Central memory CD4-positive, alpha-beta T cell (primary cell): ENCODE measurements at places on chromosomes 5 and 9.

- peak; percentile 18 for DNase-seq
These were observed 198.8 kb downstream of the AUH start for GRCh38 chr9:91162784-91163443.

GRCh38 chr5:176391999-176392398, 3.4 kb downstream of the HIGD2A start:
- DNase-seq, result no peak

DNA sequence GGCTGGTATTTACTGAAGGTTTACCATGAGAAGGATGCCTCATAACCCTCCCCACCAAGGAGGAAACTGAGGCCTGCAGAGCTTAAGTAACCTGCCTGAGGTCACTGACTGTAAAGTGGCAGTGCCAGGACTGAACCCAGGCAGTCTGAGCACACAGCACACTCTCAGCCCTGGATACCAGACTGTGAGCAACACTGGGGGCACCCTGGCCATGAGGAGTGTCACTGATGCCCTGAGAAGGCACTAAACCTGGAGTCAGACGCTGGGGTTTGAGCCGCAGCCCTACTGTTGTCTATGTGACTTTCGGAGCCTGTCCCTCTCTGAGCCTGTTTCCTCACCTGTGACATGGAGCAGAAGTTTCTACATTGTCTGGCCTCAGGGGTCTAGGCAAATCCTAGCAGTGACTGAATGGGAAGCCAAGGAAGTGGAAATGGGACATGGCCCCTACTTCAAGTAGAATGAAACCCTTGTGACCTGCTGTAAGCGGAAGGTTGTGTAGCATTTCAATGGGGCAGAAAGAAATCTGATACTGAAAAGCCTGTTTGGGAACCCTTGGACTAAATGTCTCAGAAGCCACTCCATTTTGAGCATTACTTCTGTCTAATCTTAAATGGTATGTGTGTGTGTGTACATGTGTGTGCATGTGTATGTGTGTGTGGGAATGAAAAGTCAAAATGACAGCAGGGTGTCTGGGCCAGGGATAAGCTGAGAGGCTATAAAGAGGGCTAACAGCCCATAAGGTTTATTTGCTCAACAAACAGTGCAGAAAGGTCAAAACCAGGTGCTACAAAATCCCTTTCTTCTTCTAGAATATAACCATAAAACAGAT, 36.0 kb downstream of the B4GALT1 start:
- DNase-seq, result no peak

DNA sequence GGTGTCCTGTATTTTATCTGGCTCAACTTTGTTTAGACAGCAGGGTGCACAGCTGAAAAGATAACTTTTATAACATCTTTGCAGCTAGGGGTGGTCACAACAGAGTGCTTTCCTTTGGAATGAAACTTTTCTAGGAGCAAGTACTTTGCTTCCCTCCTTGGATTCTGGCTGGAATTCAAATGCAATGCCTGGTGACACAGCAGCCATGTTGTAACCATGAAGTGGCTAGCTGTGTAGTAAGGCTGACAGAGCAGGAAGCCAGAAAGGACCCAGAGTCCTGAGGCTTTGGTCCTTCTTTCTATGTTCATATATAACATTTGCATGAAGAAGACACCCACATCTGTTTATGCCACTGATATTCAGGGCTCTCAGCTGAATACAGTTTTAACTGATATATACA, 48.1 kb downstream of the TENT4A start:
- DNase-seq, result no peak

DNA sequence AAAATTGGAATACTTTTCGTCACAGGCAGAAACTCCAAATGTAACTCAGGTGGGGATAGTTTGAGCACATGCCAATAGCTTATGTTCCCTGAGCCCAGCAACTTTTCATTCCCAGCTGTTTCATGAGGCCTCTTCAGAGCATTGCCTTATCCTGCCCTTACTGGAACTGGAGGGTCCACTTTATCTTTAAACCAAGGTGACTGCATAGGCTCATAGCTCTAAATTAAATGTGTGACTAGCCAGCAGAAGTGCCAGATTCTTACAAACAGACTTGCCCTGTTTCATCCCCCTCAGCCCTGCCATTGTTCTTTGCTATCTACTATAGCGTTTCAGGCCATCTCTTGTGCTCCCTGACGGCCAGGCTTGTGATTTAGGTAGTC, 8.1 kb upstream of the LCP2 start:
- no peak for DNase-seq

- DNase-seq, result no peak
These were observed 435.7 kb downstream of the PLK2 start for GRCh38 chr5:58024151-58024550.

GRCh38 chr5:43042176-43042625, 2.1 kb upstream of the ANXA2R start:
- DNase-seq, result peak; percentile 90

DNA sequence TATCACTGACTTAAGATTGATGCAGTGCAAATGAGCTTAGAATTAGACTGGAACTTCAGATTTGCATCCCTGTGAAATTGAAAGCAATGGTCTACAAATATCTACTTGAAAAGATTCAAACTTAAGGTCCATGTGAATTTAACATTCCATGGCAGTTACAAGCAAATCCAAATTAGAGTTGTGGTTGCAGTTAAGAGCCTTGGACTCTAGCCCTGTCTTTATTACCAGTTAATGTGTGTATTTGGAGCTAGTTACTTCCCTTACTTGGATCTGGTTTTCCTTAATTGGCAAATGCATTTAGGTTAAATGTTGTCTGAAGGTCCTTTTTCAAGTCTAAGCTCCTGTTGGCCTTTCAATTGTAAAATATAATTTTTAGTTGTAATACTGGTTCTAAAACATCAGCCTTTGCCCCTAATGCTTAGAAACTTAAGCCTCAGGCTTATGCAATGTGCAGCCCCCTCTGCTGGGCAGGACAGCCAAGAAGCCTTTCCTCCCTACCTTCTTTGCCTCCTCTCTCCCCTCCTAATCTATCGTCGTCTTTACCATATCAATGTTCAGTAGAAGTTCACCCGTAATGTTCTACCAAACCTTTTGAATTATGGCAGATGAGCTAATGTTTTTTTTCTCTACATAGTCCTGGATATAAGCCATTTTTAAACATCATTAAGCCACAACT, 59.5 kb downstream of the ERMP1 start:
- DNase-seq, result no peak

DNA sequence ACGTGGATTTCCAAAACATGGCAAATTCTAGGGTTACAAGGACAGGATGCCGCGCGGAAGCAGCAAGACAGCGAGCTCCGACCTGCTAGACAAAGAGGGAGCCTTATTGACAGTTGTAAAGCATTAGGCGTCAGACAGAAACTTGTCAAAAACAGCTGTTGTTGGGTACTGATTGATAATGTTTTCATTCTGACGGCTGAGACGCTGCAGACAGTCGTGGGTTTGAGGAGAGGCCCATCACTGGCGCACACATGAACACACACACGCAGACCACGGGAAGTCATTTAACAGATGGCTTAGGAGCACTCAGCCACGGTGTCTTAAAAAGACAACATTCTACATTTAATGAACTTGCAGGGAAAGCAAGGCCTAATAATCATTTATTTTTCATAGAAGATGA, 324.0 kb downstream of the NDUFS4 start:
- DNase-seq, result no peak

GRCh38 chr9:13707612-13708576, 428.4 kb upstream of the MPDZ start:
- DNase-seq, result no peak

DNA sequence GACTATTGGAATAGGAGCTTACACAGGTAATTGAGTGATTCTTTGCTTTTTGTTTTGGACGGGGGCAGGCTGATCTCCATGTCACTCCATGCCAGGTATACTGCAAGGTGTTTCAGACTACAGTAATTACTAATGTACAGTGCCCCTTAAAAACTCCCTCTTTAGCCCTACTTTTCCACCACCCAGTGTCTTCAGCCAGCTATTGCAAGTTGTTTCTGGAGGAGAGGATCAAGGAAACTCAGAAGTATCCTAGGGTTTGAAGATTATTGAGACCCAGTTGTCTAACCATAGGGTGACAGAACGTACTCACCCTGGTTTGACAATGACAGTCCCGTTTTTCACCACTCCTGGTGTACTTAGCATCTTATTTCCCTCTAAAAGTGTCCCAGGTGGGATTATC, 13.4 kb downstream of the CFAP95 start:
- no peak for DNase-seq

DNA sequence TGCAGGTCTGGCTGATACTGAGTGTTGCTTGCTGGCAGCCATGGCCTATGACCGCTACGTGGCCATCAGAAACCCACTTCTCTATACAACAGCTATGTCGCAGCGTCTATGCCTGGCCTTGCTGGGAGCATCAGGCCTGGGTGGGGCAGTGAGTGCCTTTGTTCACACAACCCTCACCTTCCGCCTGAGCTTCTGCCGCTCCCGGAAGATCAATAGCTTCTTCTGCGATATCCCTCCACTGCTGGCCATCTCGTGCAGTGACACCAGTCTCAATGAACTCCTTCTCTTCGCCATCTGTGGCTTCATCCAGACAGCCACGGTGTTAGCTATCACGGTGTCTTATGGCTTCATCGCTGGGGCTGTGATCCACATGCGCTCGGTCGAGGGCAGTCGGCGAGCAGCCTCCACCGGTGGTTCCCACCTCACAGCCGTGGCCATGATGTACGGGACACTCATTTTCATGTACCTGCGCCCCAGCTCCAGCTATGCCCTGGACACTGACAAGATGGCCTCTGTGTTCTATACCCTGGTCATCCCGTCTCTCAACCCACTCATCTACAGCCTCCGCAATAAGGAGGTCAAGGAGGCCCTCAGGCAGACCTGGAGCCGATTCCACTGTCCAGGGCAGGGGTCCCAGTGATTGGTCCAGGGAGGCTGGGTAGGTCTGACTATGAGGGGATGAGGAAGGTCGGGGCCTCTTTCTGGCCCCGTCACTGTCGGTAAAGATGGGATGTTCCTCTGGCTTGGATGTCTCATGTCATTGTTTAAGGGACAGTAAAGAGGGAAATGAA, 718 bp downstream of the OR5C1 start:
- DNase-seq, result no peak

DNA sequence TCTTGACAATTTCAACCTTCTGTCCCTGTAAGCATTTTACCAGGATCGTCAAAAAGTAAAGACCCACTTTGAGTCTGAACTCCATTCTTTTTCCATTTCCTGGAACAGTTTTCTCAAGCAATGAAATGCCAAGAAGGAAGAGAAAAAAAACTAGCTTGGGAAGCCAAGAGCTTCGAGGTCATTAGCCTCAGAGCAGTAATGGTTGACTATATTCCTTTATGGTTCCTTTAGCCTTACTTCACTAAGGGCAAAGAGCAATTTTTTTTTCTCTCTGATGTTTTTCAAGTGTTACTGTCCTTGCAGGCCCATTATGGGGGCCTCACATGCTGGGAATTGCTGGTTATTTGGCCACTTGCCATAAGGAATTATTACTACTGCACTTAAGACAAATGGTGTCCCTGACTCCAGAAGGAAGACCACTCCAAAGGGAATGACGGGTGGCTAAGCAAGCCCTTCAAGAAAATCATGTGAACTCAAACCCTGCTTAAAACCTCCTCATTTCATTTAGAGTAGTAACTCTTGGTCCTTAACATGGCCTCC, 37.1 kb downstream of the BNC2 start:
- DNase-seq, result no peak

DNA sequence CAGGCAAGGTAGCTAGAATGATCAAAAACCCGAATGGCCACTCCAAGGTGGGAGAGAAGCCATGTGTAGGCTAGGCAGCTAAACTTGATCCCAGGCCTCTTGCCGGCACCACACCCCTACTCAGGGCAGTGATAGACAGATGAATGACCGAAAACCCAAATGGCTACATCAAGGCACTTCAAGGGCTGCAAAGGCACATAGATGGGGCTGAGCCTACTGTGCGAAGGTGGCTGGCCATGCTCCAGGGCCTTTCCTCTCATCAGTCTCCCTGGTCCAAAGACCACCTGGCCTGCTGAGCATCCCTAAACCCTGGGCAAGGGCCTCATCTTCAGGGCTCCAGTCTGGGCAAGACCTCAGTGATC, 3.7 kb upstream of the TIFAB start:
- DNase-seq, result no peak

DNA sequence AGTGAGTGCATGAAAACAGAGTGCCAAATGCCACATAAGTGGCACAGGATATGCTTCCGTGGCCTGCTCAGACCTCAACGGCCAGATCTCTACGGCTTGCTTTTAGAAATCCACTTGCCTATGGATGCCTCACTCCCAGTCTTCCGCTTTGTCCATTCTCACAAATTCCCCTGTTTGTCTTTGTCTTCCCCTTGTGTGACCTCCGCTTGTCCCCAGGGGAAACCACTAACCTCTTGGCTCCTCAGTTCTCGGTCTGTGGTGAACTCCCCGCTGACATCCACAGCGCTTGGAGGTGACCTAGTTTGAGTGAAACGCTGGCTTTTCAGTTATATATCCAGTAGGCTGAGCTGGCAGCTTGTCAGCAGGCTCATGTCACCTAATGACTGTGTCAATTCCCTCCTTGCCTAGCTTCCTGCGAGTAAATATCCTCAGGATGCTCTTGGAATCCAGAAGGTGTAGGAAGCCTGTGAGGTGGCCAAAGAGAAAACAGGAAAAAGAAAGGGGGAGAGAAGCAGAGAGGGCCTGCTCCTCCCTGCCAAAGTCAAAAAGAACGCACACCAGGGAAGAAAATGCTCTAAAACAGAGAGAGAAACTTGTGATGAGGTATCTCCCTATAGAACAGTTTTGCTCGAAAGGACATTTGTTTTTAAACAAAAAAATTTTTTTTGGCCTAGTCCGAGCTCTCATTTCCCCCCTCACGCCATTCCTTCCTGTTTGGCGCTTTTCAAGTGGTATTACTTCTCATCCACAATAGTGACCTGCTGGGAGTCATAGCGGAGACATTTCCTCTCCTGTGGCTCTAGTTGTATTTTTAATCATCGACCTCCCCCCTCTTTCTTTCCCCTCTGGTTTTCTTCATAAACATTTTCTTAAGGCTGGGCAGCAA, 101.6 kb upstream of the SPRY4 start:
- peak; percentile 75 for DNase-seq

GRCh38 chr5:6601271-6601670, 31.6 kb downstream of the NSUN2 start:
- no peak for DNase-seq

DNA sequence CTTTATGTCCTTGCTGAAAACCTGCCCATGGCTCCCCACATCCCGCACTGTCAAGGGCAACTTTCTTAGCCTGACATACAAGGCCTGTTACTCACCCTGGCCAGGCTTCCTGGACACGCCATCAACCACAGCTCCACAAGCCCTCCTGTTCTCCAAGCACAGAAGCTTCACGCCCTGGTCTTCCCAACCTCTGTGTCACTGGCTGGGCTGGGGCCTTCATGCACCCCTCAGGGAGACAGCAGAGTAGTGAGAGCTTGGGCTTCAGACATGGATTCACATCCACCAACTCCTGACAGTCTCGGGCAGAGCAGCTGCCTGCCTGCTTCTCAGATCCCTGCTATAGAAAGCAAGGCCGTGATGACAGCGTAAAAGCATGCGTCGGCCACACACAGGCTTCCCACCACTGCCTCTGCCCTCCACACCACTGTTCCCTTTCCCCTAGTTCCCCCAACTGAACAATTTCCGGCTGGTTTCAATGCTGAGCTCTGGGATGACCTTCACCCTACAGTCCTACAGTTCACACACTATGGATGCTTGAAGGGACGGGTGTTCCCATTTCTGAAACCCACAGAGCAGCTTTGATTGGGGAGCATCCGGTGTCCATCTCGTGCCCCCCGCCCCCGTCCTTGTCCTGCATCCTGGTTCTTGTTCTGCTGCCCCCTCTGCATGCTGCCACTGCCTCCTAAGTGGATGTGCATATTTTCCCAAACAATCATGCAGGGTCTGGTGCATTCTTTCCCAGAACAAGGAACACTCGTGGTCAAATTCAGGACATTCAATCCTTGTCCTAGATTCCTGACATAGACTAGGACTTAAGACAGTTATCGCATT, 33.4 kb upstream of the ADAMTS2 start:
- no peak for DNase-seq
